ENCODE measurements at places on chromosomes 4 and X.

GRCh38 chr4:174248407-174248806, 35.1 kb downstream of the FBXO8 start:
- no peak for DNase-seq

DNA sequence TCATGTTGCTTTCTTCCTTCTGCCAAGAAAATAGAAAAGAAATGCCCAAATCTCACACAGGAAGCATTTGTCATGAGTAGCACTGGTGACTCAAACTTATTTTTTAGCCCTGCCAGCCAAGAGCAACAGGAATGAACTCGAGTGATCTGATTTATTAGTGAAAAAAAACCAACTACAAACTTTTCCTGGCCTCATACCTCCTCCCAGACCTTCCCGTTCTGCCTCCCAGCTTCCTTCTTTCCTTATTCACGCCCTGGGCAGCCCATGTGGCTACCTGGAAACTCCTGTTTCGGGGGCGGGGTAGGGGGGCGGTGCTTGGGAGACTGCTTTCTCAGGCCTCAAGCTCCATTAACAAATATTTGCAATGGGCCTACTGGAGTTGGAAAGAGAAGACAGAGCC, 178.5 kb downstream of the NHS start:
- DNase-seq, result no peak

DNA sequence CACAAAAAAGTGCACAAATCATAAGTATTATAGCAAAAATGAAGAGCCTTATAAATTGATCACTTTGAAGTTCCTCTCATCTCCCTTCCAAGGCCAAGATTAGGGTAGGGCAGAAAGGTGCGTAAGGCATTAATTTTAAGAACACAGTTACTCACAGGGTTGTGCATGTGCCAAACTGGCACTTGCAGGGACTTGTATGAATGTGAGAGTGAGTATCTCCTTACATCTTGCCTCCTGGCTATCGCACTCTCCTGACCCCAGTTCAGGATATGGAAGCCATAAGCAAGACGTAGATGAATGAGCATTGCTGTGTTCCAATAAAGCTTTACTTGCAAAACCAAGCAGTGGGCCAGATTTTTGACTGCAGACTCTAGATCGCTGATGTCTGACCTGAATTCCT, 510.1 kb upstream of the AADAT start:
- no peak for DNase-seq

- no peak for DNase-seq
Observed at GRCh38 chrX:115047181-115047580, 29.8 kb upstream of the IL13RA2 start.

GRCh38 chrX:75096331-75096730, 59.8 kb downstream of the ABCB7 start:
- no peak for DNase-seq

- DNase-seq, result no peak
Observed at GRCh38 chrX:45485719-45486118, 285.0 kb upstream of the DIPK2B start.

GRCh38 chr4:148449921-148450320, 7.7 kb upstream of the NR3C2 start:
- no peak for DNase-seq

DNA sequence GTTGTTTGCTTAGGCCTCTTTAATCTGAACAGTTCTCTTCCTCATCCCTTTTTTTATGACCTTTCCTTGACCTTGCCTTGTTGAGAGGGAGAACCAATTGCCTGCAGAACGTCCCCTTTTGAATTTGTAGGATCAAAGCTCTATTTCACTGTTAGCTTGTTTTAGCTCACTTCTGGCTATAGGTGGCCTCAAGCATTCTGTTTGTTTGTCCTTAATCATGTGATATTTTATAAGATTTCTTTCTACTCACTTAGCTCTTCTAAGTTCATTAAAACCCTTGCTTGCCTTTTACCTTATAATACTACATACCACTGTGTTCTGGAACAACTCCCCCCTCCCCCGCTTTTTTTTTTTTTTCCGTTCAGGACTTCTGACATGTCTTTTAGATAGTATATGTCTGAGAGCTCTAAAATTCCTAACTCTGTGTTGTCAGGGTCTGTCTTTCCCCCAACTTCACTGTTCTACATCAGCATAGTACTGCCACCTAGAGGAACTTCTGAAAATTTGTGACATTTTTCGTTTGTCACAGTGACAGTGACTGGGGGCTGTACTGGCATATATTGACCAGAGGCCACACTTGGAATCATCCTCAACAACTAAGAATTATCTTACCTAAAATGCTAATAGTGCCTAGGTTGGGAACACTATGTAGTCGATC, 128.5 kb downstream of the LARP7 start:
- DNase-seq, result peak; percentile 12

- DNase-seq, result peak; percentile 91
Observed at GRCh38 chr4:80184053-80184824, 13.1 kb upstream of the PRDM8 start.

GRCh38 chr4:128776794-128777216, 32.7 kb upstream of the JADE1 start:
- DNase-seq, result no peak

- no peak for DNase-seq
Observed at GRCh38 chr4:172838943-172839342, 329.7 kb upstream of the GALNT7 start.

- DNase-seq, result no peak
Observed at GRCh38 chr4:189533603-189534002, 407.1 kb upstream of the FRG1 start.

- DNase-seq, result no peak
Observed at GRCh38 chr4:104493081-104493831, 1.4 kb downstream of the CXXC4 start.

DNA sequence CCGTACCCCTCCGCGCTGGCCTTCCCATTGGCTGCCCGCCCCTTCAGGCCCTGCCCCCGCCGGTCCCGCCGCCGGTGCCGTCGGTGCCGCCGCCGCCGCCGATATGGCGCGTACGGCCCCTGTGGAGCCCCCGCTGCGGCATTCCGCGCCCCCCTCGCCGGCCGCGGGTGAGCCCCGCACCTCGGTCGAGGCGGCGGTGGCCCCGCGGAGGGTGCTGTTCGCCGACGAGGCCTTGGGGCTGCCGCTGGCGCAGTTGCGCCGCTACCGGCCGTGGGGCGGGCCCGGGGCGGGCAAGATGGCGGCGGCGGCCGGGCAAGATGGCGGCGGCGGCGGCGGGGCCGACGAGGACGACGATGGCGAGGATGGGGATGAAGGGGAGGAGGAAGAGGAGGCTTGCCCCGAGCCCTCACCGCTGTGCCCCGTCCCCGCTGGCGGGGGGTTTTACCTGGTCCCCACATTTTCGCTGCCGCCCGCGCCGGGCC, at the start of gene PPP1R3F:
Gene PPP1R3F, plus strand, starts transcription at position 27 of the 482 bp plus-strand sequence. Its CDS starts 77 bp downstream, at position 104.
- DNase-seq, result no peak

DNA sequence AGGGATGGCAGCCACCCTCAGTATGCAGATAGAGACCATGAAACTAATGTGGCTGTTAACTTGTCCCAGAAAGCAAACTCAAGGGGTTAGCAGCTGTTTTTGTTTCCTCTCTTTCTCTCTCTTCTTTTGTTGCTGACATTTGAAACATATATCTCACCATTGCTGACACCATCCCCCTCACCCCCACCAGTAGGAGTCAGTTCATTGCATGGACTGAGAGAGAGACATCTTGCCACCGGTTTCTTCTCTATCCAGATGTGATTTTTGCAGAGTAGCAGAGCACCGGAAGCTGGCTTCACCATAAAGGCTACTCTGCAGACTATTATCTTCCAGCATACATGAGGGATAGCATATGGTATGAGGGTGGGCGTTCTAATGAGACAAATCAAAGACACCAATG, 177.1 kb upstream of the FRG1 start:
- no peak for DNase-seq

DNA sequence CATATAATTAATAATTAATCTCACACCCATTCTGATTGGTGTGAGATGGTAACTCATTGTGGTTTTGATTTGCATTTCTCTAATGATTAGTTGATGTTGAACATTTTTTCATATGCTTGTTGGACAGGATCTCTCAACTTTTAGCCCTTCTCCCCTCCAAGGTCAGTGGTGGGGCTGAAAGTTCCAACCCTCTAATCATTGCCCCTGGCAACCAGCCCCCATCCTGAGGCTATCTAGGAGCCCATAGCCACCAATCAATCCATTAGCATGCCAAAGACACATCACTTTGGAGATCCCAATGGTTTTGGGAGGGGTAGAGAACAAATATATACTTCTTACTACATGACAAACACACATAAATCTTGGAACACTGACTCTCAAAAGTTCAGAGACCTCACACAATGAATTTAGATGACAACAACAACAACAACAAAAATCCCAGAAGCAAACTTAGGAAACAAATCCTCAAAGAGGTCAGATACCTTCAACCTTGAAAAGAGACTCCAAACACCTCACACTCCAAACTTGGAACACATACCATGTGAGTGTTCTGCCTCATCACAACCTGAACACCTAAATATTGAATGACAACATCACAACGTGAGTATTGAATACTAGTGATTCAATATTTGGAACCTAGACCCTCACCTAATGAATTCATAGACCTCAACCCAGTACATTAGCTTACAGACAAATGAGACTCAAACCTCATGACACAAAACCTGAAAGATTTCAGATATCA, 19.0 kb upstream of the PAGE4 start:
- DNase-seq, result no peak

- no peak for DNase-seq
Observed at GRCh38 chrX:13201605-13202219, 118.1 kb downstream of the ATXN3L start.
